ENCODE measurements at places on chromosomes 2 and 18. TPM values are rescaled to one million over a fixed set of nuclear protein-coding genes. Genes with fewer than 3 reads are reported as not detected.

Gene TUBA4B
- total RNA-seq: not detected

Gene ALPP
- total RNA-seq: not detected

Gene TUBA3D
- 4.0 TPM for total RNA-seq

Gene ECEL1
- total RNA-seq: 0.27 TPM

Gene RAX
- not detected for total RNA-seq

Gene MAP3K19
- not detected for total RNA-seq

Gene FSHR
- total RNA-seq: not detected

Gene SIX3
- total RNA-seq: not detected

Gene CAPN14
- 0.16 TPM for total RNA-seq
